ENCODE measurements at places on chromosomes 1 and 21. TPM values are rescaled to one million over a fixed set of nuclear protein-coding genes. Genes with fewer than 3 reads are reported as not detected.

PEX11B gene
- 16.5 TPM for total RNA-seq

KRTAP10-9 gene
- total RNA-seq: not detected

CYP4Z1 gene
- total RNA-seq: not detected

CD52 gene
- not detected for total RNA-seq

ZBTB8B gene
- total RNA-seq: not detected

RAB3B gene
- total RNA-seq: 5.5 TPM

SLC35D1 gene
- 6.8 TPM for total RNA-seq

RIMKLA gene
- 1.1 TPM for total RNA-seq

NBPF6 gene
- not detected for total RNA-seq

OXCT2 gene
- total RNA-seq: 0.60 TPM

SAMD13 gene
- total RNA-seq: 0.45 TPM

ICOSLG gene
- total RNA-seq: 2.2 TPM

SPAG17 gene
- not detected for total RNA-seq

TMEM54 gene
- total RNA-seq: 27.6 TPM

TMPRSS15 gene
- total RNA-seq: not detected

CRP gene
- not detected for total RNA-seq

DHRS3 gene
- 56.3 TPM for total RNA-seq

HSPA13 gene
- total RNA-seq: 16.5 TPM

SPATA1 gene
- total RNA-seq: 0.43 TPM

KCNJ15 gene
- 0.07 TPM for total RNA-seq

CELA2A gene
- not detected for total RNA-seq

SYT6 gene
- 0.48 TPM for total RNA-seq

SLC44A3 gene
- 1.8 TPM for total RNA-seq

KCNN3 gene
- 0.07 TPM for total RNA-seq

MPL gene
- 0.31 TPM for total RNA-seq

RAD54L gene
- total RNA-seq: 12.2 TPM

RPRD2 gene
- total RNA-seq: 15.0 TPM

LMX1A gene
- not detected for total RNA-seq

SH3D21 gene
- total RNA-seq: 2.6 TPM

MIGA1 gene
- 2.4 TPM for total RNA-seq

C1orf74 gene
- 1.5 TPM for total RNA-seq

GSTM1 gene
- total RNA-seq: not detected

CFAP107 gene
- total RNA-seq: not detected

CD101 gene
- total RNA-seq: 0.25 TPM

RNU1-2 gene
- not detected for total RNA-seq

HCRTR1 gene
- total RNA-seq: not detected

RGS8 gene
- total RNA-seq: not detected

TIAM1 gene
- 0.33 TPM for total RNA-seq

SGIP1 gene
- not detected for total RNA-seq

NT5C1A gene
- not detected for total RNA-seq

HES5 gene
- total RNA-seq: not detected

B3GALT5 gene
- total RNA-seq: 0.23 TPM

FMO4 gene
- total RNA-seq: 0.49 TPM

C1orf105 gene
- not detected for total RNA-seq

FAM177B gene
- not detected for total RNA-seq

CD2 gene
- total RNA-seq: not detected

OPTC gene
- total RNA-seq: not detected

FAM72B gene
- total RNA-seq: 9.0 TPM

DCST2 gene
- 0.50 TPM for total RNA-seq

PLA2G2F gene
- total RNA-seq: not detected

TUT4 gene
- total RNA-seq: 18.0 TPM

STUM gene
- not detected for total RNA-seq

All from A549 treated with RU486 at 1 μM for 4 hours (cell line).